ENCODE measurements at places on chromosomes 6 and 20.

DNA sequence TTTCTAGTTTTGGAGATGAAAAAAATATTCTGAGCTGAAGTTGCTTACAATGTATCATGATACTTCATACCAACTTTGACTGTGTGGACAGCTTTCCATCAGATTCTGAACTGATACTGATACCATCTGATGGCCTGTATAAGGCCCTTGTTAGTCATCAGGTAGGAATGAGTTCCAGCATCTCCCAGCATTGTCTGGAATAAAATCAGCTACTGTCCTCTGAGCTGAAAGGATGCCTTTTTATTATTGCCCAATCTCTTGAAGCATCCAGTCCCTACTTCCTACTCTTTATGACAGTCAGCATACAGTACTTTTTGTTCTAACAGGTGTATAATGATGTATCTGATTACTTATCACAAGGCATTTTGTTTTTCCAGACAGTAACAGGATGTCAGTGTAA is 70.6 kb upstream of the EYA4 start:
- no peak for DNase-seq

DNA sequence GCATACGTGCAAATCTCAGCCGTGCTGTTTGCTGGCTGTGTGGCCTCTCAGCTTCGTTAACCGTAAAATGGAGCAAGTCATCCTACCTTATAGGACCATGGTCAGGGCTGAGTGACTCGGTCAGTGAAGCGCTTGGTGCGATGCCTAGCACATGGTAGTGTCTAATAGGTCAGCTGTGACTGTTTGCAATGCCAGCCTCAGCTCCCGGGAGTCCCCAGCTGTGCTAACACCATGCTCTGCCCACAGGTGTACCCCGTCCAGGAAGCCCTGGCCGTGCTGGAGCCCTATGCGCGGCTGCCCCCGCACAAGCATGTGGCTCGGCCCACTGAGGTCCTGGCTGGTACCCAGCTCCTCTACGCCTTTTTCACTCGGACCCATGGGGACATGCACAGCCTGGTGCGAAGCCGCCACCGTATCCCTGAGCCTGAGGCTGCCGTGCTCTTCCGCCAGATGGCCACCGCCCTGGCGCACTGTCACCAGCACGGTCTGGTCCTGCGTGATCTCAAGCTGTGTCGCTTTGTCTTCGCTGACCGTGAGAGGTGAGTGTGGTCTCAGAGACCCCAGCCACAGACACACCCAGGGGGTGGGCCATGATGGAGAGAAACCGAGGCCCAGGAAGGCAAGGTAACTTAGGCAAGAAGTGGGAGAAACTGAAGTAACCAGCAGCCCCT is 10.6 kb downstream of the TRIB3 start:
- no peak for DNase-seq

GRCh38 chr20:57478176-57478575 is 46.8 kb downstream of the CTCFL start:
- no peak for DNase-seq

DNA sequence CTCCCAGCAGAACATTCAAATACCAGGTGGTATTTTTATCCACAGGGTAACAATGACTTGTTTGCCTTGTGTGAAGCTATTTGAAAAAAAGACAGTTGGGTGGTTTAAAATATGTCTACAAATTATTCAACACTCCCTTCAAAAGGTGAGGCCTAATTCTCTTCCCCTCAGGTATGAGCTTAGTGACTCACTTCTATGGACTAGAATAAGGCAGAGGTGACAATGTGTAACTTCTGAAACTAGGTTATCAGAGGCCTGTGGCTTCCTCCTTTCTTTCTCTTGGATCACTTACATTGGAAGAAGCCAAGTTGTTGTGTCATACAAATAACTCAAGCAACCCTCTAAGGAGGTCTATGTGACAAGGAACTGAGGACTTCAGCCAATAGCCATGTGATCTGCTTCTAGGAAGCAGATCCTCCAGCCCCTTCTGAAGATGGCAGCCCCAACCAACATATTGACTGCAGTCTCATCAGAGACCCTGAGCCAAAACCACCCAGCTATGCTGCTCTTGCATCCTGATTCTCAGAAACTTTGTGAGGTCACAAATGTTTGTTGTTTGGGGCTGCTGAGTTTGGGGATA is 102.6 kb downstream of the SNAP25 start:
- no peak for DNase-seq

- DNase-seq, result no peak
Measured at GRCh38 chr20:49696594-49696993, 17.1 kb downstream of the B4GALT5 start.

DNA sequence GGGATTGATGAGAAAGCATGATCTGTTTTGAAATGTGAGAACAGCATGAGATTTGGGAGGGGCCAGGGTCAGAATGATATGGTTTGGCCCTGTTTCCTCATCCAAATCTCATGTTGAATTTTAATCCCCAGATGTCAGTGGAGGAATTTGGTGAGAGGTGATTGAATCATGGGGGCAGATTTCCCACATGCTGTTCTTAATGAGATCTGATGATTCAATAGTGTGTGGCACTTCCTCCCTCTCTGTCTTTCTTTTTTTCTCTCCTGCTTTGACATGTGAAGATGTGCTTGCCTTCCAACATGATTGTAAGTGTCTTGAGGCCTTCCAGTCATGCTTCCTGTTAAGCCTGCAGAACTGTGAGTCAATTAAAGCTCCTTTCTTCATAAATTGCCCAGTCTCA is 1060.3 kb upstream of the CITED2 start:
- DNase-seq, result no peak

DNA sequence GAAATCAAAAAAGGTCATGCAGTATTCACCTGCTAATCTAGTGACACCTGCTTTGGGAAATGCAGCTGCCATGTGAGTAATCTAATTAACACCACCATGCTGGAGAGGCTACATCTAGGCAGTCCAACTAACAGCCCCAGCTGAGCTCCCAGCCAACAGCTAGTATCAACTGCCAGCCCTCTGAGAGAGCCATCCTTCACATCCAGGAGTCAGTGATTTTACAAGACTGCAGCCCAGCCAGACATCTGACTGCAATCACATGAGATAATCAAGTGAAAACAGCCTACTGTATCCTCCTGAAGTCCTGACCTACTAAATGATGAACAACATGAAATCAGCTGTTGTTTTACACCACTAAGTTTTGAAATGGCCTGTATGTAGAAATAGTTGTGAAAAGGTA is 298.4 kb downstream of the TRDN start:
- DNase-seq, result no peak

DNA sequence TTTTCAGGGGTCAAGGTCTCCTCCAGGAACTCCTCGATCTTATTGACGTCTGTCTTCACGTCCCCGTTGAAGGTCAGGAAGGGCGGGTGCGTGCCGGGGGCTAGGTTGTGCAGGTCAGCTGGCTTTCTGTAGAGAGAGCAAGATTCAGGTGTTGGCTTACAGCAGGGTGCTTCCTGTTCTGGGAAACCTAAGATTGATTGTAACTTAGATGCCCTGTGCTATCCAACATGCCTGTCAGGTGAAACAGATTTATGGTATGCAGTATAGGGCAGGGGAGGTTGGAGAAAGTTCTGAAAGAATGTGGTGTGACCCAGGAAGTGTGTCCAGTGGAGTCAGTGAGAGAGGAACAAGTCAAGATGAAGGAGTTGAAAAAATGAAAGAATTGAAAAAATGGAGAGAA is 66.4 kb downstream of the CLIC5 start:
- no peak for DNase-seq

DNA sequence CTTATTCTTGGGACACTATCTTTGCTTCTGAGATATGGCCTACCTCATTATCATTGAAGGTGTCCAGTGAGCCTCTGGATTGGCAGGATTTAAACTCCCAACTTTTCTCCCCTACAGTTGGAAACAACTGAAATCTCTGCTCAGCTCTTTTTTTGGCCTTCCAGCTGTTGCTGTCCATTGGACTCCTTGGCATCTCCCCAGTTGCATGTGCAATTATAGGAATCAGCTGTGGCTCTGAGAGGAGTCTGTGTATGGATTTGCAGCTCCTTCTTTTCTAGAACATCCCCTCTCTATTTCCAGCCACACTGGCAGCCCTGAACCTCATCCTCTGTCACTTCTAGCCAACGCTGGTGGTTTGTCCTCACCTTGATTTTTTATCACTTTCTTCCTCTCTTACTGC is 21.2 kb downstream of the RAB22A start:
- DNase-seq, result peak; percentile 70

- peak; percentile 73 for DNase-seq
Measured at GRCh38 chr6:33620856-33621710, at the start of gene ITPR3. ITPR3 (plus strand) TSS chr6:33621322; CDS start chr6:33621603, 281 bp downstream.

DNA sequence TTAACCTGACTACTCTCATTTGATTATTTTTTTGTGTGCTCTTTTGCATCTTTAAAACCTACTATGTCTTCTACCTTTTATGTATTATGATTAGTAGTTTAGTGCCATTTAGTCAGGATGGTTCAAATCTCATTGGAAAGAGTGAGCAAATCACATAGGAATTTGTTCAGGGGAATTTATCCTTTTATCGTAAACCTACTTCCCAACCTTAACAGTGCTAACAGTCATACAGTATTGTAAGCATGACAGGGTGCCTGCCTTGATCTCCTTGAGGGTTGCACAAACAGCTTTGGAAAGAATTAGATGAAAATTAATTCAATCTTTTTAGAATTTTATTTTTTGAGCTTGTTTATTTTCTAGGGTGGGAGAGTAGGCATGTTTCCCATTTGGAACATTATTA is 18.3 kb downstream of the RNF8 start:
- no peak for DNase-seq
